Fibroblast of upper back skin (primary cell): ENCODE measurements at places on chromosomes 3 and 15.
A peak's percentile ranks its signal among the peaks of the same experiment; 100 is the strongest.

DNA sequence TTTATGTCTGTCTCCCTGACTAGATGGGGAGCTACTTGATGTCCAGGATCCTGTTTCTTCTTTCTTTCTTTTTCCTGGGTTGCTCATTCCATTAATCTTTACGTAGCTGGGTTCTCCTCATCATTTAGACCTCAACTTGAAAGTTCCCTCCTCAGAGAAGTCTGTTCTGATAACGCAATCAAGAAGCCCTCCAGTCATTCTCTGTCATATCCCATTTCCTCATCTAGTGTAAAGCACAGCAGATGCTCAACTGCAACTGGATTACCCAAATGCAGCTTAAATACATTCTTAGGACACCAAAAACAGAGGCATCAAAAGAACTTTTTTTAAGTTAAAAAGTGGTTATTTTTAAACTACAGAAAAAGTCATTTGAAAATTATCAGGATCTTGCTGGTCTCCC, 51.7 kb upstream of the ST3GAL6 start:
- DNase-seq = no peak

- no peak for DNase-seq
These were observed 38.9 kb downstream of the TLE3 start for GRCh38 chr15:70058642-70059360.

DNA sequence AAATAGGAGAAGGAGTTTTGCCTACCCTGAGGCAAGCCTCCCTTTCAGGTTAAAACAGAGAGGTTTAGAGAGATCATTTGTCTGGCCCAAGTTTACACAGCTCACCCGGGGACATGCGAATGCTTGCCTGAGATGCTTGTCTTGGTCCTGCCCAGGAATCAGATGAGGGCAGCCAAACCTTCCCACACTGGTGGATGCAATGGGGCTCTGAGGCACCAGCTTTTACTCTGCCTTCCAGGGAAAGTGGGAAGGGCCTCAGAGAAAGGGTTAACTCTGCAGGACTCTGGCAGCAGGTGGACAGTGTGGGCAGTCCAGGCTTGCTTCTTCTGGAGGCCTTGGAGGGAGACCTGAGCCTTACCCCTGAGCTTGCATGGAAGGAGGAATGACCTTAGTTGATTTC, 90.0 kb downstream of the LRRK1 start:
- DNase-seq = no peak

GRCh38 chr3:182133752-182134151, 422.0 kb downstream of the SOX2 start:
- DNase-seq = no peak

GRCh38 chr3:100516232-100516631, 23.8 kb downstream of the TMEM45A start:
- DNase-seq = no peak

DNA sequence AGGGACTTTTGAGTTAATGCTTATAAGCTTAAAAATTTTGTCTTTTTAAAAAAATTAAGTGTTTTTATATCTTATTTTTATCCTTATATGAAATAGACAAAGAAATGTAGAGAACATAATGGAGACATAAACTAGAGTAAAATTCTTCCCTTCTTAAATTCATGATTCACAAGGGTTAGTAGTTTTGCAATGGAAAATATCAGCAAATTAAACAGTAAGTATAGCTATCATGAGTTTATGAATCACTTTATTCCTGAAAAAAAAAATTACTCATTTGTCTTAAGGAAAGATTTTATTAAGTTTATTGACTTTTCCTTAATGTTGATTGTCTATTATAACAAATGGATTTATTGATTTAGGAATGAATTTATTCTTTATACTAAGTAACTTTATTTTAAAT, 4.3 kb downstream of the ATP6V1A start:
- DNase-seq = no peak

DNA sequence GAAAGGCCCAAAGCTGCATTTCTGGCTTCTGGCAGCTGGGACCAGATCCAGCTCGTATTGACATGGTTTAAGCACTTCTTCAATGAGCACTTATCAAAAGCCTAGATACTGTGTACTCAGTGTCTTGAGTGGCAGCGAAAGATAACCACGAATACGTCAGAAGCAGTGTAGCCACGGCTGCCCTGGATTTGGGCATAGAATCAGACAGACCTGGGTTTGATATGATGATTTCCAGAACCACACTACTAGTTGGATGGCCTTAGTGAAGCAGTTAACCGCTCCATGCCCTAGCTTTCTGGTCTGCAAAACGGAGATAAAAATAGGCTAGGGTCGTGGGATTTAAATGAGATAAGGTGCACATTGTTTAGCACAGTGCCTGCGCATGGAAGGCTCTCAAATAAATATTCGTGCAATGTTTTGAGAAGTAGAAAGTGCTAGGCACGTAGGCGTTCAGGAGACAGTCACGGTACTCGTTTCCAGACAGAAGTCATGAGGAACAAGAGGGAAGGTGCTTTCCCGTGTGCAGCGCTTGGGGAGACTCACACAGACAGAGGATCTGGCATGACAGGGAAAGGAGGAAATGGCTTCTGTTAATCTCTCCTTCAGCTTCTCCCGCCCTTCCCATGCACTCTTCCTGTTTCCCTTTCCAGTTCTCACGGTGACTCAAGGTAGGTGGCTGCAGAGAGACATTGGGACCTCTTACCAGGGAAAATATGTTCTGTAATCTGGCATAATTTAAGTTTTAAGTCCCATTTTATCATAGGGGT, 70.3 kb downstream of the CCNL1 start:
- DNase-seq = no peak

GRCh38 chr15:39860200-39860599, 59.9 kb downstream of the GPR176 start:
- peak; percentile 70 for DNase-seq

DNA sequence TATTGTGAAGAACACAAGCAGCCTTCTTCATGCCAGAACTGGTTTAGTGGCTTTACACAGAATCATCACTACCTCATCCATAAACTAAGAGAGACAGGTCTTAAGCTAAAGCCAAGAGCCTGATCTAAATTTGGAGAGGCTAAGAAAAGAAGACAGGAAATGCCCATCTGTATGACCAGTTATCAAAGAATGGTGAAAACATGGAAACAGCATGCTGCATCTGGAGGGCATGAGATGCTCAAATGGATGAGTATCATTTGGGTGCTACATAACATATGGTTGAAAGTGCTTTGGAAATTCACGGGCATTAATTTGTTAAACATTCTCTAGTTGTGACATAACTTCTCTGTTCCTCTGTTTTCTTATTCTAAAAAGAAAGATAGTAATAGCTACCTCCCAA, 112.5 kb downstream of the CPNE4 start:
- DNase-seq = peak; percentile 47
